ENCODE measurements at places on chromosomes 7 and 10. TPM values are rescaled to one million over a fixed set of nuclear protein-coding genes. Genes with fewer than 3 reads are reported as not detected.

DNA sequence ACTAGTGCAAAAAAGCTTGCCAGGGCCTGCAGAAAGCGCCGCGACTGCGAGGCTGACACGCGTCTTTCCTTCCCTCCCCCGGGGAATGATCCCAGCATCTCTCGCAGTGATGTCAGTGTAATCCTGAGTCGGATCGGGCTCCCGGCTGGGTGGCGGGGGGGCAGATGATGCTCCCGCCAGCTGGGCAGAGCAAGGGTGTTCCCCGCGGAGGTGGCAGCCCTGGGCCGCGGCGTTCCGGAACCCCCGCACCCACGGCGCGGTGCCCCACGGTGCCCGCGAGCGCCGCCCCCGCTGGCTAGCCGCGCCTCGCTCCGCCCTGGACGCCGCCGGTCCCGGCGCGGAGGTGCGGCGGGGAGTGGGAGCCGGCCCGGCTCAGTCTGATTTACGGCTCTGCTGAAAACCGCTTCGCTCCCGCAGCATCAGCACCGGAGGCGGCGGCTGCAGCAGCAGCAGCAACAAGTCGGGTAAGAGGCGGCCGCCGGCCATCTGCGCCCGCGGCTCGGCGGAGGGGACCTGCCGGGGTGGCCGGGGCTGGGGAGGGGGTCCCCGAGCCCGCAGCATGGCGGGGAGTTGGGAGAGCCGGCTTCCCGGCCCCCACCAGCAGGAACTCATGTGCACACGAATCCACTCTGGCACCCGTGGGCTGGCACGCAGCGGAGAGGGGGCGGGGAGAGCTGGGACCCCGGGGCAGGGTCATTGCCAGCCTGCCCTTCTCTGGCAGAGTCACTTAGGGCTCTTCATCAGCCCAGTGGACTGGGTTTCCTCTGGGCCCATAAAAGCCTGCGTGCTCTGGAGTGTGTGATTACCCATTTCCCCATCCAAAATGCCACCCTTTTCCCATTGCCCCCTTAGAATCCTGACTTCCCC lies at the start of gene ZNF365:
Gene ZNF365 (plus strand): TSS at position 375 of the 867 bp plus-strand sequence. CDS start 1,825 bp downstream, outside the sequence.
- peak; percentile 79 for DNase-seq

- DNase-seq, result no peak
These were observed 85.6 kb upstream of the FRMD4A start for GRCh38 chr10:14416308-14416700.

Gene IL6
- total RNA-seq, result 18.7 TPM

- peak; percentile 9 for DNase-seq
These were observed 78.5 kb downstream of the C7orf25 start for GRCh38 chr7:42833411-42833810.

GRCh38 chr10:17883621-17884020 lies 68.1 kb upstream of the SLC39A12 start:
- DNase-seq, result no peak

Gene ZNF503
- 17.5 TPM for total RNA-seq

Gene KCND2
- total RNA-seq, result 2.7 TPM

DNA sequence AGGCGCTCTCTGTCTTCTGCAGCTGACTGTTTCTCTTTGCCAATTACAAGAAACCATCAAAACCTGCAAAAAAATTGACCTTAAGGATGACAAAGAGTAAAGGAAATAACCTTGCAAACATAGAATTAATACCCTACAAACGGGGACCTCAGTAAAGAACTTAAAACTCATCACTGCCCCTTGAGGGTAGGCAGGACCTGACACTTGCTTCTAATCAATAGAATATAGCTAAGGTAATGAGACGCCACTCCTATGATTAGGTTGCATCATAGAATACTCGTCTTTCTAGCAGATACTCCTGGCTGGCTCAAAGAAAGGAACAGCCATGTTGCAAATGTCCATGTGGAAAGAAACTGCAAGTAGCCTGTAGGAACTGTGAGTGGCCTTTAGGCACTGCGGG lies 140.0 kb downstream of the XPNPEP1 start:
- no peak for DNase-seq

Gene RBP3
- not detected for total RNA-seq

- no peak for DNase-seq
These were observed 263.1 kb downstream of the ELFN1 start for GRCh38 chr7:1933066-1933750.

DNA sequence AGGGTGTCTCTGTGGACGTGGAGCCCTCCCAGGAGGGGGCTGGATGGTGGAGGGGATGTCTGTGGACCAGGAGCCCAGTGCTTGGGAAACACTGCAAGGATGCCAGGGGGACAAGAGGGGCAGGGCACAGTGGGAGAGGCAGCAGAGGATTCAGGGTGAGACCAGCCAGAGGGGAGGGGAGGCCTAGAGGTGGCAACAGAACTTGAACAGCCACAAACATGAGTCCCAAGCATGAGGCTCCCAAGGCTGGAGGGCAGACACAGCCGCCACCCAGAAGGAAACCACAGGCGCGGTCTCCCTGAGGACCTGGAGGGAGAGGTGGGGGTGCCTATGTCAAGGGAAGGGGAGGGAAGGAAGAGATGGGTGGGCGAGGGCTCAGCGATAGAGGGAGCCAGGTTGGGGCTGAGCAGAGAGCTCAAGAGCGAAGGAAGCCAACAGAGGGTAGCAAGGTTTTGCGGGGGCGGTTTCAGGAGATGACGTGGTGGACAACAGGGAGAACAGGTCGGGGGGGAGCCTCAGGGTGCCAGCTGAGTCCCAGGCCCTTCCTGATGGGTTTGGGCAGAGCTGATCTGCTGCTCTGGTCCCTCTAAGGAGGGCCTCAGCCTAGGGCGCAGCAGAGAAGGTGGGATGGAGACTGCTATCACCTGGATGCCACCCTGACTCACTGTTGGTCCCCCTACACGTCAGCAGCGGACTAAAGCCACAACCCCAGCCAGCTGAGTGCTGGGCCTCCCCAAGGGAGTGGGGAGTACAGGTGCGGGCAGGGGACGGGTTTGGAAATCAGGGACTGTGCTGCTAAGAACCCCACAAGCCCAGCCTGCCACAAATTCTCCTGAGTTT lies 6.7 kb upstream of the PILRA start:
- no peak for DNase-seq

DNA sequence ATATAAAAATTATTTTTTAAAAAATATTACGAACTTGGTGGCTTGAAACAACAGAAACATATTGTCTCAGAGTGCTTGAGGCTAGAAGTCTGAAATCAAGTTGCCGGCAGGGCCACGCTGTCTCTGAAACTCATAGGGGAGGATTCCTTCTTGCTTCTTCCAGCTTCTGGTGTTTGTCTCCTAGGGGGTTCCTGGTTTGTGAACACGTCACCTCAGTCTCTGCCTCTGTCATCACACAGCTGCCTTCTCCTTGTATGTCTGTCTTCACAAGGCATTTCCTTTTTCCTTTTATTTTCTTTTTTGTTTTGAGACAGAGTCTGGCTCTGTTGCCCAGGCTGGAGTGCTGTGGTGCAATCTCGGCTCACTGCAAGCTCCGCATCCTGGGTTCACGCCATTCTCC lies 12.7 kb upstream of the SNX8 start:
- no peak for DNase-seq

DNA sequence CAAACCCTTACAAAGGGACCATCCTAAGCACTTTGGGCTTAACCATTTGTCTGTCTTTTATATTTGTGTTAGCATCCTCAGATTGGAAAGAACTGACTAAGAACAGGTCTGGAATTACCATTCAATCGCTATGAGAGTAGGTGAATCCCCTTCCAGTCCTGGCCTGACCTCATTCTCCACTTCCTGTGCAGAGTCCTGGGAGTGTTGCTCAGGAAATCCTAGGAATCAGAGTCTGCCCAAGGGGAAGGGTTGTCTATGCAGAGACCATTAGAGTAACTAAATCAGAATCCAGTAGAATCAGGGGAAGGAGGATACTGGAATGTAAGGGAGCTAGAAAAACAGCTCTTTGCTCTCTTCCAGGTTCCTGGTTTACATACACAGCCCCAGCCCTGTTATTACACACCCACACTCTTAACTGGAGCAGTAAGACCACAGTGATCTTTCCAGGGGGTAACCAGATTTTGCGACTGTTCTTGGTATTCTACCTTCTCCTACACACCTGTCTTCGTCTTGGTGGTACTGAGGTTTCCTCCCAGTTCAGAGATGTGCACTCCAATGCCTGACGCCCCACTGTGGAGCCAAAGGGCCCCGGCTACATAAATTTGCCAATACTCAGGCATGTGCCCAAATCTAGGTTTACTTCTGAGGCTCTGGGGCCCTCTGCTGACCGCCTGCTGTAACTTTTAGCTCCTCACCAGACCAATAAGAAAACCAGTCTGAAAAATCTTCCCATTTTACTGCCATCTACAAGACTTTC lies 103.7 kb downstream of the RNF216 start:
- DNase-seq, result peak; percentile 86

DNA sequence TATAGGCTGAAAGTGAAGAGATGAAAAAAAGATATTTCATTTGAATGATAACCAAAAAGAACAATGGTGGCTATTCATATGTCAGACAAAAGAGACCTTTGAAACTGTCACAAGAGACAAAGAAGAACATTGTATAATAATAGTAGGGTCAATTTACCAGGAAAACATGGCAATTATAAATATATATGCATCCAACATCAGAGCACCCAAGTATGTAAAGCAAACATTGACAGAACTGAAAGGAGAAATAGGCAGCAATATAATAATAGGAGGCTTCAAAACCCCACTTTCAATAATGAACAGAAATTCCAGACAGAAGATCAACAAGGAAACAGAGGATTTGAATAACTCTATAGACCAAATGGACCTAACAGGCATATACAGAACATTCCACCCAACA lies 876.2 kb downstream of the GRID1 start:
- DNase-seq, result no peak

DNA sequence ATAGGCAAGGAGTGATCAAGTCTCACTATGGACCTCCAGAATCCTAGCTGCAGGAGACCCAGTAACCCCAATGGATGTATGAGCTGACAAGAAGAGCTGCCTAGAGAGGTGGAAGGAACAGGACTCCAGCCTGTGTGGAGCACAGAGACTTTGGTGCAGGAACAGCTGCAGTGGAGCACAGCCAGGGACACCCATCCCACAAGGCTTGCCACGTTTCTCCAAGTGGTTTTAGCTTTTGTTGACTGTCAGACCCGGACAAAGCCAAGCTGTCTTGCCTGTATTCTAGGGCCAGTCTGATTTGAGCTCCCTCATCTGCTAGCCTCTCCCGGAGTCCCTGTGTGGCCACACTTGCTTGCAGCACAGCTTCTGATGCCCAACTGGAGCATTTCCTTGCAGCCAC lies 224.7 kb downstream of the CHRM2 start:
- no peak for DNase-seq

Gene CALN1
- not detected for total RNA-seq

Gene BTBD16
- total RNA-seq, result not detected

GRCh38 chr7:112204499-112205342 lies 1.5 kb downstream of the DOCK4 start:
- DNase-seq, result peak; percentile 35
